Effector memory CD4-positive, alpha-beta T cell (primary cell): ENCODE measurements at places on chromosomes 1 and 21.

DNA sequence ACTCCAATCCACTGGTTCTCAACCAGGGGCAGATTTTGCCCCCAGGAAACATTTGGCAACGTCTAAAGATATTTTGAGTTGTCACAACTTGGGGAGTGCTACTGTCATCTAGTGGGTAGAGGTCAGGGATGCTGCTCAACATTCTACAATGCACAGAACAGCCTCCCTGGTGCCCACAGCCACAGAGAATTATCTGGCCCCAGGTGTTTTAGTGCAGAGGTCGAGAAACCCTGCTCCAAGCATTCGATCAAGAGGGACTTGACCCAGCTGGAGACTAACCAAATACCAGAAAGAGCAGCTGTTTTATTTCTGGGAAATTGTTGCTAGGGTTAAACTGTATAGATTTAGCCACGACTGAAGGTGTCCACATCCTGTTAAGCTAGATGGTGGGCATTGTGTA lies 19.2 kb downstream of the CD247 start:
- H3K4me3 ChIP-seq, result no peak overlapping the region
- peak overlapping the region; percentile 64 for H3K27ac ChIP-seq
- DNase-seq, result no peak
- H3K27me3 ChIP-seq, result no peaks in the 10 kb centered on the region
- peaks cover 38% of the 10 kb centered on the region for H3K36me3 ChIP-seq

DNA sequence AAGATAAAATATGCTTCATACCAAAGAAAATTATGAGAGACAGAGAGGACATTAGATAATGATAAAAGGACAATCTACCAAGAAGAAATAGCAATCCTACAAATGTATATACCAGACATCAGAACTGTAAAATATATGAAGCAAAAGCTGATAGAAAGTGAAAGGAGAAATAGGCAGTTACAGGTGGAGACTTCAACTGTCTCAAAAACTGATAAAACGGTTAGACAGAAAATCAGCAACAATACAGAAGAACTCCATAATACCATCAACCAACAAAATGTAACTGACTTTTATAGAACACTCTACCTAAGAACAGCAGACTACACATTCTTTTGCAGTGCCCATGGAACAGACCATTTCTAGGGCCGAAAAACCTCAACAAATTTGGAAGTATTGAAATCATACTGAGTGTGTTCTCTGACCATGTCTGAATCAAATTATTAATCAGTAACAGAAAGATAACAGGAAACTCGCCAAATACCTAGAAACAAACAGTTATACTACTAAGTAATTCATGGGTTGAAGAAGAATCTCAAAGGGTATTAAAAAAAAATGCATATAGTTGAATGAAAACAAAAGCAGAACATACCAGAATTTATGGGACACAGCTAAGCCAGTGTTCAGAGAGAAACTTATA lies 132.1 kb downstream of the RPS6KC1 start:
- no peak overlapping the region for H3K27ac ChIP-seq
- peaks cover 4% of the 10 kb centered on the region for H3K36me3 ChIP-seq
- no peaks in the 10 kb centered on the region for H3K27me3 ChIP-seq
- H3K4me3 ChIP-seq, result no peak overlapping the region
- DNase-seq, result no peak

- peak overlapping the region; percentile 10 for H3K4me3 ChIP-seq
- no peaks in the 10 kb centered on the region for H3K36me3 ChIP-seq
- peaks cover 35% of the 10 kb centered on the region for H3K4me1 ChIP-seq
- peak; percentile 76 for DNase-seq
These were observed 3.8 kb downstream of the BCL9 start for GRCh38 chr1:147545133-147545532.

DNA sequence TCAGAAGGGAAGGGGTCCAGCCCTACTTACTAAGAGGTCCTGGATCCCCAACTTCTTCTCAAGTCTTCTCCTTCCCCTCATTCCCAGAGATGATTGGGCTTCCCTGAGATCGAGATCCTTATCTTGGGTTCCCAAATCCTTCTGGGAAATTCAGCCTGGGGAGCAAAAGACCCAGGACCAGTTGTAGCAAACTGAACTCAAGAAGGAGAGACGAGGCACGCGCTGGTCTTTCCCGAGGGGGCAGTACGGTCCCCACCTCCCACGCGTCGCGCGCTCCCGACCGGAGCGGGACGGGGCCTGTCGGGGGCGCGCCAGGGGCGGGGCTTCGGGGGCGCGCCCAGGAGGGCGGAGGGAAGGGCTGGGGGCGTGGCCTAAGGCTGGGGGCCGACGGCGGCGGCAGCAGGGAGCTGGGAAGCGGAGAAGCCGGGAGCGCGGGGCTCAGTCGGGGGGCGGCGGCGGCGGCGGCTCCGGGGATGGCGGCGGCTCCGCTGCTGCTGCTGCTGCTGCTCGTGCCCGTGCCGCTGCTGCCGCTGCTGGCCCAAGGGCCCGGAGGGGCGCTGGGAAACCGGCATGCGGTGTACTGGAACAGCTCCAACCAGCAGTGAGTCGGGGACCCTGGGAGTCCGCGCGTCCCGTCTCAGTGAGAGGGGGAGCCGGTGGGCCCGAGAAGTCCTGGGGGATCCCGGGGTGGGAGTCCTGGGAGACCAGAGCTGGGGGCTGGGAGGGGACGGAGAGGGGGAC lies at the start of gene EFNA3:
EFNA3 (plus strand) TSS at position 369 of the 741 bp plus-strand sequence; CDS start at position 474, 105 bp downstream.
- H3K27ac ChIP-seq, result no peak within 1 kb of the TSS
- peak; percentile 43 for DNase-seq
- H3K4me3 ChIP-seq, result peak within 1 kb of the TSS; percentile 50
- peaks cover 49% of the 10 kb centered on the region for H3K4me1 ChIP-seq
- H3K27me3 ChIP-seq, result peaks cover 37% of the 10 kb centered on the region

GRCh38 chr1:164667001-164667400 lies 108.0 kb downstream of the PBX1 start:
- H3K27me3 ChIP-seq, result no peaks in the 10 kb centered on the region
- H3K4me3 ChIP-seq, result no peak overlapping the region
- H3K4me1 ChIP-seq, result no peaks in the 10 kb centered on the region
- no peaks in the 10 kb centered on the region for H3K36me3 ChIP-seq

GRCh38 chr21:33691945-33692603 lies 49.8 kb downstream of the ITSN1 start:
- no peak overlapping the region for H3K4me3 ChIP-seq
- H3K36me3 ChIP-seq, result no peaks in the 10 kb centered on the region
- no peaks in the 10 kb centered on the region for H3K4me1 ChIP-seq
- H3K27ac ChIP-seq, result no peak overlapping the region

- DNase-seq, result no peak
- H3K4me1 ChIP-seq, result no peaks in the 10 kb centered on the region
- no peak overlapping the region for H3K4me3 ChIP-seq
These were observed 150.7 kb upstream of the COL6A1 start for GRCh38 chr21:45830720-45831366.

GRCh38 chr1:205440476-205441317 lies 15.1 kb downstream of the BLACAT1 start:
- H3K4me1 ChIP-seq, result peaks cover 17% of the 10 kb centered on the region
- DNase-seq, result peak; percentile 27
- H3K27me3 ChIP-seq, result no peaks in the 10 kb centered on the region
- H3K27ac ChIP-seq, result peak overlapping the region; percentile 57

DNA sequence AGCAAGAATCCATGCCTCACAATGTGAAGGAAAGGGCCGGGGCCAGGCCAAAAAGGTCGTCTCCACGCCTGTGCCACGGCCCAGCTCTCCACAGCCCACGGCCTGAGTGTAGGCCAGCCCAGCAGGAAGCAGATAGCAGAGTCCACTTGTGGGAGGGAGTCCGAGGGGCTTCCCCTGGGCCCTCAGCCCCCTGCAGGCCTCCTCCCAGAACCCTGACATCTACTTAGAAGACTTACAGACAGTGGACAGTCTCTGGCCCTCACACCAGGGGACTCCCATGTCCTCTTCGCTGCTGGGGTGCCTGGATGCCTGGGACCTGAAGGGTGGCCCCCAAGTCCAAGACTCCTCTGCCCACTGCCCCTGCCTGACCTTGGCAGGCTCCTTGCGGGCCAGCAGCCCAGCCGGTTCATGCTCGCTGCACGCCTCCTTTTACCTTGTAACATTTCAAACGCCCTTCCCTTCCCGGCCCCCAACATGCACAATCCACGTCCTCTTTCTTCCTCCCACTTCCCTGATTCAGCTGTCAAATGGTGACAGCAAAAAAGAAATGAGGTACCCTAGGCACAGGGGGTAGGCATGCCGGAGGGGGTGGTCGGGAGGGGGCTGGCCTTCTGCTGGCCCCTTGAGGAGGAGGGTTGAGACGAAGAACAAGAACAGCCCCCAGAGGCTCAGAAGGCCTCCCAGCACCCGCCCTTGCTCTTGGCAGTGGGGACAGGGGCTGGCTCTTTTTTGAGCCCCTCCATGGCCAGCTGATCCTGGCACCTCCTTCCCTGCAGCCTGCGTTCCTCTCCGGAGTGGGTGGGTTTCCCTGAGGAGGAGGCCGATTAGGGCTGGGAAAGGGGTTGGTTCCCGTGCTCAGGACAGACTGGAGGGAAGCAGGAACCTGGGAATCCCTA lies 997 bp upstream of the PTPN7 start:
- no peak for DNase-seq
- H3K27me3 ChIP-seq, result no peaks in the 10 kb centered on the region
- H3K27ac ChIP-seq, result peak overlapping the region; percentile 88
- H3K36me3 ChIP-seq, result peaks cover 13% of the 10 kb centered on the region
- H3K4me1 ChIP-seq, result peaks cover 88% of the 10 kb centered on the region
- H3K4me3 ChIP-seq, result peak overlapping the region; percentile 65

DNA sequence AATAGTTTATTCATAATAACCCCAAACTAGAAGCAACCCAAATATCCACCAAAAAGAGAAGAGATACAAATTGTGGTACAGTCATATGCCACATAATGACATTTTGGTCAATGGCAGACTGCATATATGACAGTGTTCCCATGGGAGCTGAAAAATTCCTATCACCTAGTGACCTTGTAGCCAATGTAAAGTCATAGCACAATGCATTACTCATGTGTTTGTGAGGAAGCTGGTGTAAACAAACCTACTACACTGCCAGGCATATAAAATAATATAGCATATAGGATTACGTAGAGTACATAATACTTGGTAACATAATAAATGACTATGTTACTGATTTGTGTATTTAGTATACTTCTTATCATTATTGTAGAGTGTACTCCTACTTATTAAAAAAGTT lies 29.5 kb upstream of the SLFNL1 start:
- no peak overlapping the region for H3K27ac ChIP-seq
- no peak for DNase-seq
- peaks cover 11% of the 10 kb centered on the region for H3K36me3 ChIP-seq
- no peaks in the 10 kb centered on the region for H3K27me3 ChIP-seq

- H3K27ac ChIP-seq, result no peak within 1 kb of the TSS
- H3K4me3 ChIP-seq, result no peak within 1 kb of the TSS
- H3K27me3 ChIP-seq, result no peaks in the 10 kb centered on the region
- H3K4me1 ChIP-seq, result no peaks in the 10 kb centered on the region
- H3K36me3 ChIP-seq, result no peaks in the 10 kb centered on the region
These were observed at the start of gene VCAM1 for GRCh38 chr1:100719490-100719889. TSS of gene VCAM1 (plus strand) at chr1:100719742. CDS start at chr1:100719861, 119 bp downstream.

- no peaks in the 10 kb centered on the region for H3K36me3 ChIP-seq
- no peak overlapping the region for H3K27ac ChIP-seq
- H3K4me1 ChIP-seq, result no peaks in the 10 kb centered on the region
- no peak overlapping the region for H3K4me3 ChIP-seq
- H3K27me3 ChIP-seq, result peaks cover 4% of the 10 kb centered on the region
These were observed 80.1 kb downstream of the DISP3 start for GRCh38 chr1:11558871-11559590.

- no peaks in the 10 kb centered on the region for H3K27me3 ChIP-seq
- H3K36me3 ChIP-seq, result peaks cover 1% of the 10 kb centered on the region
- peaks cover 3% of the 10 kb centered on the region for H3K4me1 ChIP-seq
- peak overlapping the region; percentile 64 for H3K27ac ChIP-seq
These were observed 37.3 kb downstream of the IFNAR1 start for GRCh38 chr21:33362044-33362555.

- H3K27ac ChIP-seq, result no peak overlapping the region
- H3K27me3 ChIP-seq, result no peaks in the 10 kb centered on the region
- DNase-seq, result no peak
- no peaks in the 10 kb centered on the region for H3K4me1 ChIP-seq
- H3K36me3 ChIP-seq, result peaks cover 3% of the 10 kb centered on the region
These were observed 18.8 kb downstream of the IFI44 start for GRCh38 chr1:78668427-78668826.

GRCh38 chr1:42177541-42177981 lies 13.0 kb upstream of the GUCA2A start:
- no peaks in the 10 kb centered on the region for H3K4me1 ChIP-seq
- no peak overlapping the region for H3K4me3 ChIP-seq

GRCh38 chr1:17304826-17305175 lies 3.2 kb upstream of the PADI4 start:
- H3K4me3 ChIP-seq, result no peak overlapping the region
- H3K4me1 ChIP-seq, result no peaks in the 10 kb centered on the region
- no peaks in the 10 kb centered on the region for H3K27me3 ChIP-seq
- H3K36me3 ChIP-seq, result no peaks in the 10 kb centered on the region

- DNase-seq, result no peak
- no peaks in the 10 kb centered on the region for H3K36me3 ChIP-seq
- H3K27ac ChIP-seq, result no peak overlapping the region
- H3K27me3 ChIP-seq, result no peaks in the 10 kb centered on the region
These were observed 14.1 kb downstream of the PIK3C2B start for GRCh38 chr1:204480515-204480914.

GRCh38 chr1:92843046-92843423 lies 11.2 kb downstream of the RPL5 start:
- no peak overlapping the region for H3K27ac ChIP-seq
- no peak overlapping the region for H3K4me3 ChIP-seq
- DNase-seq, result no peak

GRCh38 chr1:47207803-47208373 lies 18.1 kb upstream of the PDZK1IP1 start:
- H3K4me1 ChIP-seq, result no peaks in the 10 kb centered on the region
- H3K4me3 ChIP-seq, result no peak overlapping the region
- no peak for DNase-seq
- no peaks in the 10 kb centered on the region for H3K27me3 ChIP-seq
- no peaks in the 10 kb centered on the region for H3K36me3 ChIP-seq

- no peaks in the 10 kb centered on the region for H3K4me1 ChIP-seq
- H3K4me3 ChIP-seq, result peak within 1 kb of the TSS; percentile 59
- no peak for DNase-seq
- no peaks in the 10 kb centered on the region for H3K36me3 ChIP-seq
- H3K27me3 ChIP-seq, result no peaks in the 10 kb centered on the region
These were observed at the start of gene PHGDH for GRCh38 chr1:119711804-119712341. TSS of gene PHGDH (plus strand) at chr1:119711934. CDS start at chr1:119712023, 89 bp downstream.

- no peak overlapping the region for H3K4me3 ChIP-seq
- no peaks in the 10 kb centered on the region for H3K27me3 ChIP-seq
- no peaks in the 10 kb centered on the region for H3K4me1 ChIP-seq
- peaks cover 4% of the 10 kb centered on the region for H3K36me3 ChIP-seq
These were observed 10.0 kb downstream of the TTF2 start for GRCh38 chr1:117070124-117070523.

- H3K27me3 ChIP-seq, result peaks cover 6% of the 10 kb centered on the region
- no peaks in the 10 kb centered on the region for H3K4me1 ChIP-seq
- no peak for DNase-seq
- no peaks in the 10 kb centered on the region for H3K36me3 ChIP-seq
- no peak overlapping the region for H3K27ac ChIP-seq
These were observed 17.8 kb downstream of the SPOCD1 start for GRCh38 chr1:31798086-31798432.

- H3K36me3 ChIP-seq, result no peaks in the 10 kb centered on the region
- H3K4me1 ChIP-seq, result no peaks in the 10 kb centered on the region
- no peak overlapping the region for H3K27ac ChIP-seq
- no peak overlapping the region for H3K4me3 ChIP-seq
- DNase-seq, result no peak
- no peaks in the 10 kb centered on the region for H3K27me3 ChIP-seq
These were observed 154.9 kb upstream of the TIAM1 start for GRCh38 chr21:31498985-31499384.

GRCh38 chr1:91440847-91441246 lies 36.2 kb upstream of the HFM1 start:
- H3K27ac ChIP-seq, result no peak overlapping the region
- no peak for DNase-seq
- H3K4me1 ChIP-seq, result no peaks in the 10 kb centered on the region

GRCh38 chr1:22728751-22729399 lies 18.2 kb downstream of the EPHB2 start:
- no peak for DNase-seq
- no peak overlapping the region for H3K27ac ChIP-seq
- H3K36me3 ChIP-seq, result no peaks in the 10 kb centered on the region
- no peak overlapping the region for H3K4me3 ChIP-seq
- no peaks in the 10 kb centered on the region for H3K4me1 ChIP-seq
